ENCODE measurements at places on chromosomes 11 and 22.
A peak's percentile ranks its signal among the peaks of the same experiment; 100 is the strongest.

- no peak for DNase-seq
Observed at GRCh38 chr11:8749202-8749601, 66.6 kb downstream of the RPL27A start.

DNA sequence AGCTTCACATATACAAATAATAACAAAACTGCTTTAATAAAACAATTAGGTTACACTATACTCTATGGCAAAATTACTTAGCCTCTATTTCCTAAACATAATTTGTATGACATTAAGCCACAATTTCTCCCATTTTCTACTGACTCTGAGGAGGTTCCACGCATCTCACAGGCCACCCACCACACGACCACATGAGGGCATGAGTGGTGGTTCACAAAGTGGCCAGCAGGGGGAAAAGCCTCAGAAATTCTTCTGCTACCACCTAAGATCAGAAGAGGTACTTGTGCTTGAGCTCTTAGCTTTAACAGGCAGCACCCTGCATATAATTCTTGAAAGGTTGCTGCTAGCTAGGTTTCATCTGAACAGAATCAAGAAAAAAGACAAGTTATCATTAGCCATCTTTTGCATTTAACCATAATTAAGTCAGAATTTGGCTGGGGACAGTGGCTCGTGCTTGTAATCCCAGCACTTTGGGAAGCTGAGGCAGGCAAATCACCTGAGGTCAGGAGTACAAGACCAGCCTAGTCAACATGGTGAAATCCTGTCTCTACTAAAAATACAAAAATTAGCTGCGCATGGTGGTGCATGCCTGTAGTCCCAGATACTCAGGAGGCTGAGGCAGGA lies 7.7 kb downstream of the LPXN start:
- peak; percentile 31 for DNase-seq

DNA sequence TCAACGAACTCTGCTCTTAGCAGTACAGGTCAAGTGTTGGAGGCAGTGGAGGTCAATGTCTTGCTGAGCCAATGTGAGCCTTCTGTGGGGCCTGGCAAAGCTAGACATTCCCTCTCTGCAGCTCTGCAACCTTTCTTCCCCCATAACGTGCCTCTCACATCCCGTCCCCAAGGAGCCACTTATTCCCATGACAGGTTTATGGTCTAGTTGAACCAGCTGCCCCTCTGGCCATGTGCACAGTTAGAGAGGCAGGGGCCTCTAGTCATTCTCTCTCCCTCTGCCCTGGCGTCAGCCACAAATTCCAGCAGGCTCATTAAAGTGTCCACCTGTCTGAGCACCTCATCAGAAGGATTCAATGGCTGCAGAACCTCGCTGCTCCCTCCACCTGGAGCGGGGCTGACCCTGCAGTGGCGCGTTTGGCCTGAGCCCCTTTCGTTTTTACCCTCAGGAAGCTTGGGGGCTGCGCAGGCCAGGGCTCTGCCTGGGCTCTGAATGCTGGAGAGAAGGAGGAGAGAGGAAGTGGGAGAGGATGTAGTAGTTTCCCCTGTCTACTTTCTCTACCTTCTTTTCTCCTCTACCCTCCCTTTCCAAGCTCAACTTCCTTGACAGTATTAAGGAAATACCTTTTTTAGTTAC lies 302.1 kb upstream of the B3GAT1 start:
- DNase-seq = no peak

DNA sequence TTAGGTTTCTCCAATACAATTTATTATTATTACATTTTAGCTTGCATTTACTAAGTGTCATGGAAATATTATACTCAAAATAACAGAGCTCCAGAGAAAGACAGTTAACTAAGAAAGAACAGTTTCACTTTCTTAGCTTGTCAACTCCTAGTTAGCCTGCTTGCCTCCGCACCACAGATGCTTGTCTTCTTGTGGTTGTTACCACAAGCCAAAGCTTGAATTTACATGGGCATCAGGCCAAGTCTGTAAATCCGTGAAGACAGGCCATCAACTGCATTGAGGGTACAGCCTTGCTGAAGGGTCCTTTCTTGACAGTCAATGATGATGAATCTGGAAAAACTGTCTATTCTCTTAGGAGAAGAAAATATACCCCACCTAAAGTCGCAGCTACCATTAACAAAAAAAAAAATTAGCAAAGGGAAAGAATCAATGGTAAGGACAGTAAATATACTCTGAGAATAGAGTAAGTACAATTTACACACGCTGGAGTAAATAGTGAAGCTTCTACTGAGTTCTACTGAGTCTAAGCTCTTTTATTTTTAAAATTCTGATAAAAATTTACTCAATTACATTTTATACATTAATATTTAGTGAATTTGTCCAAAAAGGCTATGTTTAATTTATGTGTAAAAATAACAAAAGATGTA lies 15.6 kb upstream of the DENND5A start:
- DNase-seq = peak; percentile 69

DNA sequence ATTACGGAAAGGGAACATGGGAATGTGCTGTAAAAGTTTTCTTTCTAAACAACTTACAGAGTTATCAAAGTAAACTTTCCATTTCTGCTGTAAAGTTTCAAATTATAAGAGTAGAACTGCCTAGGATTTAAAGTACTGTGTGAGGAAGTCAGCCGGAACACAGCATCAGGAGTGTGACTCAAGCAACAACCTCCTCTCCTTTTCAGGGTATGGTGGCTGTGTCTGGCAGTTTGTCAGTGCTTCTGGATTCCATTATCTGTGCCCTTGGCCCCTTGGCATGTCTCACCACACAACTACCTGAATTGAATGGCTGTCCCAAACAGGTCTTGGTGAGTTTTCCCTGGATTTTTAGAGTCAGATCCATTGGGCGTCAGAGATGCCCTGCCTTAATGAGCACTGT lies 6.9 kb upstream of the TOM1 start:
- no peak for DNase-seq

GRCh38 chr22:49694462-49695260 lies 133.0 kb downstream of the BRD1 start:
- DNase-seq = no peak

- no peak for DNase-seq
Observed at GRCh38 chr11:61507012-61507768, 1.4 kb upstream of the LRRC10B start.

- no peak for DNase-seq
Observed at GRCh38 chr11:1734641-1735081, 15.7 kb downstream of the IFITM10 start.

DNA sequence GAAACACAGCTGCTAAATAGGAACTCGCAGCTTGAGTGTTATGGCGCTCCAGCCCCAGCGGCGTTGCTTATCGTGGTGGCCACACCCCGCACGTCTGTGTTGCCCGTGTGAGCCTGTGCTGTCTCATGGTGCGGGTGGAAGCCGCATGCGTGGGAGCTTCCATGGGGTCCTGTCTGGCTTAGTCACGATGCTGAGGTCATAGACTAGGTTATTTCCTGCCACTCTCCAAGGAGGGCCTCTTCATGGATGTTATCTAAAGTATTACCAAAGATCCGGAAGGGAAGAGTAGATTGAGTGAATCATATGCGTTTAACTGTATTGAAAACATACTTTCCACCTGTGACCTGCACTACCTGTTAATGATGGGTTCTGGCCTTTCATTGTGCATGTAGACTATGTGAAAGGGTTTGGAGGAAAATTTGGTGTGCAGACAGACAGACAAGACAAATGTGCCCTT lies 21.7 kb downstream of the CTTN start:
- peak; percentile 4 for DNase-seq

DNA sequence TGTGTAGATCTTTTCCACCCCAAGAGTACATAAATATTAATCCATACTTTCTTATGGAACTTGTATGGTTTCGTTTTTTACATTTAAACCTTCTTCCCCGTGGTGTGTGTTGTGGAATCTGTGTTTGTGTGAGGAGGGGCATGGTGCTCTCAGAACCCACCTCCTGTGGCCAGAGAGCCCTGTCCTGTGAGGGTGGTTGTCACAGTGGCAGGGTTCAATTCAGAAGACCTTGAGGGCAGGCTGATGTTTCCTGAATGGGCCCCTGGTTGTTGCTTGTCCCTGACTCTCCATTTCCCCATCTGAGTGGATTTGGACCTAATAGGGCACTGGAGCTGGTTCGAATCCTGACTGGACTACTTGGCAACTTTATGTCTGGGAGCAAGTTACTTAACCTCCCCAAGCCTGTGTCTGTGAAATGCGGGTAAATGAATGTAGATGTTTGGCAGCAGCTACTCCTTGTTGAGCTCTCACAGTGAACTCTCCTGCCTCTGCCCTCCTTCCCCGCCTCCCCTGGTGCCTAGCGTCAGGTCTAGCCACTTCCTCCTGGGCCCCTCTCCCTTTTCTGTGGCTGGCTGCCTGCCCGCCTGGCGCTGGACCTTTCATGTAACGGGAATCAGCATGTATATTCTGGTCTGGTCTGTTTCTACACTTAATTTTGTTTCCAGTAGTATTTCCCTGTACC lies 7.3 kb downstream of the NEAT1 start:
- no peak for DNase-seq

DNA sequence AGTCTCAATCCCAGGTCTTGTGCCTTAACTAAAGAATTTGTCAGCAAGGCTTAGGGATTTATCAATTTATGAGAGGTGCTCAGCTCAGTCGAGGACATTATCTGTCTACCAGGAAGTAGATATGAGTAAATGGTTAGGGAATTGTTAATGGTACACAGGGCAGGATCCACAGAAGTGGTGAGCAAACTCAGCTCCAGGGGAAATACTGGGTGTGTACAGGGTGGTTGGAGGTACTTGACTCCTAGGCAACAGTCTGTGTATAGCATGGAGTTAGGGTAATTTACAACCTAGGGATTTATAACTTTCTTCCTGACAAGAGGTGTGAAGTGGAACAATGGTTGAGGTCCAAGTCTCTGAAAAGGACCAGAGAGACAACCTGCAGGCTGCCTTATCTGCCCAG lies 123.4 kb upstream of the OR9Q1 start:
- DNase-seq = no peak

DNA sequence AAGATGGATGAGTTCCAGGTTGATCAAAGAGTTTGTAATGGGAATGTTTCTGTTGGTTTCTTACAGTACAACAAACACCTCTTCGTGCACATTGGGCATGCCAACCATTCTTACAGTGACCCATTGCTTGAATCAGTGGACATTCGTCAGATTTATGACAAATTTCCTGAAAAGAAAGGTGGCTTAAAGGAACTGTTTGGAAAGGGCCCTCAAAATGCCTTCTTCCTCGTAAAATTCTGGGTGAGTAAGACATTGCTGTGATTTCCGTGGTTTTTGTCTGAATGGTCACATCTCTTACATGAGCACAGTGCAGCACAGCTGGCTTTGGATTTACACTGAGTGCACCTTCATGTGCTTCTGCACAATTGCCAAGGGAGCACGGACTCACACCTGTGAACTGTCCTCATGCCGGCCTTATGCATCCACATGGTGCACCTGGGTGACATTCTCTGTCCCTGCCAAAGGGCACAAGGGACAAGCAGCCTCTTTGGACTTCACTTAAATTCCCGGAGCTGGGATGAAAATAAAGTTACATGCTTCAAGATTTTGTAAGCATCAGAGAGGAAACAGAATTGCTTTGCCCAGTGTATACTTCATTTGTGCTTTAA lies 107.1 kb upstream of the RASSF10 start:
- DNase-seq = no peak

GRCh38 chr22:38694049-38694448 lies 6.7 kb downstream of the JOSD1 start:
- DNase-seq = no peak

- DNase-seq = no peak
Observed at GRCh38 chr22:39306456-39307361, 12.7 kb downstream of the RPL3 start.

Data from astrocyte of the cerebellum (primary cell).